Activated CD8-positive, alpha-beta memory T cell treated with anti-CD3 and anti-CD28 coated beads, Interleukin-2, amount 10 ng/mL, durations not matched to agents 7 days and 5 days (primary cell): ENCODE measurements at places on chromosomes 4 and X. TPM values are rescaled to one million over a fixed set of nuclear protein-coding genes. Genes with fewer than 3 reads are reported as not detected.

- H3K4me1 ChIP-seq = peaks cover 19% of the 10 kb centered on the region
- H3K36me3 ChIP-seq = peaks cover 8% of the 10 kb centered on the region
- no peak for DNase-seq
- no peaks in the 10 kb centered on the region for H3K27me3 ChIP-seq
- no peak overlapping the region for H3K4me3 ChIP-seq
- no peak overlapping the region for H3K27ac ChIP-seq
Measured at GRCh38 chr4:47562297-47562696, 77.2 kb downstream of the ATP10D start.

GRCh38 chrX:135528254-135528653 lies 7.8 kb downstream of the INTS6L start:
- no peak for DNase-seq
- H3K4me3 ChIP-seq = no peak overlapping the region
- H3K27me3 ChIP-seq = no peaks in the 10 kb centered on the region
- H3K4me1 ChIP-seq = peaks cover 27% of the 10 kb centered on the region
- no peak overlapping the region for H3K27ac ChIP-seq
- peaks cover 27% of the 10 kb centered on the region for H3K36me3 ChIP-seq

- no peaks in the 10 kb centered on the region for H3K27me3 ChIP-seq
- no peak for DNase-seq
- no peak overlapping the region for H3K4me3 ChIP-seq
- H3K4me1 ChIP-seq = no peaks in the 10 kb centered on the region
- no peak overlapping the region for H3K27ac ChIP-seq
Measured at GRCh38 chrX:476724-477075, 90.0 kb upstream of the PPP2R3B start.

CENPE gene
- total RNA-seq = 56.6 TPM

SHISA3 gene
- total RNA-seq = 0.61 TPM

PITX2 gene
- total RNA-seq = not detected

LRIT3 gene
- total RNA-seq = not detected
